ENCODE measurements at places on chromosomes 3 and 15. TPM values are rescaled to one million over a fixed set of nuclear protein-coding genes. Genes with fewer than 3 reads are reported as not detected.

Gene RTP4
- 17.1 TPM for total RNA-seq

Gene MESP2
- total RNA-seq: not detected

Gene SMAD6
- 0.91 TPM for total RNA-seq

Gene EIF2B5
- 54.7 TPM for total RNA-seq

Gene CACNA1D
- not detected for total RNA-seq

- no peak for DNase-seq
Observed at GRCh38 chr3:17023006-17023664, 138.4 kb downstream of the PLCL2 start.

DNA sequence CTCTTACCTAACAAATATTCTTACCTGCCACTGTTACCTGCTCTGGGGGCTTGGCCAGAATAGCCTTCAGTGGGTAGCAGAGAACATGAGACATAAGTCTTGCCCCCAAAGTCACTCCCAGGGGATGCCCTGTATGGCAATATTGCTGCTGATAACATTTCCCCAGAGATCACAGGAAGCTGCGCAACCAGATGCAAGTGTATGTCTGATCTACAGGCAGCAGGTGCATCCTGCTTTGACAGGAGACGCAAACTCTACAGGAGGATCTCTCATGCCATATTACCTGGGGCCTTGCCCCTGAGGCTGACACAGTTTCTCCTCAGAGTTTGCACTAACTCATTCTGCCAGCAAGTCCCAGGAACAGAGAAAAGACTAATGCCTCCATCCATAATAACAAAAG lies 174.4 kb upstream of the LPP start:
- DNase-seq: no peak

DNA sequence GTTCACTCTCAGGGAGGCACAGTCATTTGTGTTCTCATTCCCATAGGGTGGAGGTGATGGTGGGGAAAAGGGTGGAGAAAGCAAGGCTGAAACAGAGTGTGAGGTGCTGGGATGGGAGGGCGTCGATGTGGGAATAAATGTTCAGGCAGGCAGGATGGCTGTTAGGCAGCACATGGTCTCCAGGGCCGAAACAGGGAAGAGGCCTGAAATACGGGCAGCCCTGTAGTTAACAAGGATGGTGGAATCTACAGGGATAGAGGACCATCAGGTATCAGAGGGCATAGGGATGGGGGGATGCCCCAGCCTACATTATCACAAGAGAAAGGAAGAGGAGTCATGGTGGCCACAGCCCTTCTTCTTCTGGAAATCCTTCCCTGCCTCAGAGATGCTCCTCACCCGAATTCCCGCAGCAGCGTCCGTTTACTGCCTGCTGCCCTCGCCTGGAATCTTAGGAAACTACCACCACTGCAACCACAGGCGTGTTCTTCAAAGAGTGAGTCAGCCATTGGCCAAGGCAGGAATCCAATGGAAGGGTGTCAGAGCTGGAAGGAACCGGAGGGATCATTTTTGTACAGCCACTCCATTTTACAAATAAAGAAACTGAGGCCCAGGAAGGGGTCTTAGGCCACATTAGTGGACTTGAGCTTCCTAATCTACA lies 49.7 kb upstream of the POMGNT2 start:
- no peak for DNase-seq

DNA sequence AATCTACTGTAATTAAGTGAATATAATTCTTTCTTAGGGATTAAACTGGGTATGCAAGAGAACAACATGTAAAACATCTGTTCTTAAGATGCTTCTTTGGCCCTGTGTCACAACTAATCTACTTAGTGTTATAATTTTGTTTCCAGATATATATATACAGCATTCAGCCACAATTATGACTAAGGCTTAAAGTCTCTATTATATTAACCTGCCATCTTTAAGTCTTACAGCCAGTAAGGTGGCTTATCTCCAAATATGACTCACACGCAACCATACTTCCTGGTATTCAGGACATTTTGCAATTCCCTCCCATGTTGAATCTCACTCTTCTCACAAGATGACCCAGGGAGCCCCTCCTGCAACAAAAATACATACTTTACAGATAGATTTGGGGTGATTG lies 6.6 kb upstream of the KBTBD8 start:
- no peak for DNase-seq

DNA sequence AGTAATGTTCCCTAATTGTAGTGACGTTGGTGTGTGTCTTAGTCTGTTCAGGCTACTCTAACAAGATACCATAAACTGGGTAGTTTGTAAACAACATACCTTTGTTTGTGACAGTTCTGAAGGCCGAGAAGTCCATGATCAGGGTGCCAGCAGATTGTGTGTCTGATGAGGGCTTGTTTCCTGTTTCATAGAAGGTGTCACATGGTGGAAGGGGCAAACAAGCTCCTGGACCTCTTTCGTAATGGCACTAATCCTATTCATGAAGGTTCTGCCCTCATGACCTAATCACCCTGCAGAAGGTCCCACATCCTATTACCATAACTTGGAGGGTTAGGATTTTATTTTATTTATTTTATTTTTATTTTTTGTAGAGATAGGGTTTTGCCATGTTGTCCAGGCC lies 11.1 kb downstream of the ATXN7 start:
- DNase-seq: no peak

DNA sequence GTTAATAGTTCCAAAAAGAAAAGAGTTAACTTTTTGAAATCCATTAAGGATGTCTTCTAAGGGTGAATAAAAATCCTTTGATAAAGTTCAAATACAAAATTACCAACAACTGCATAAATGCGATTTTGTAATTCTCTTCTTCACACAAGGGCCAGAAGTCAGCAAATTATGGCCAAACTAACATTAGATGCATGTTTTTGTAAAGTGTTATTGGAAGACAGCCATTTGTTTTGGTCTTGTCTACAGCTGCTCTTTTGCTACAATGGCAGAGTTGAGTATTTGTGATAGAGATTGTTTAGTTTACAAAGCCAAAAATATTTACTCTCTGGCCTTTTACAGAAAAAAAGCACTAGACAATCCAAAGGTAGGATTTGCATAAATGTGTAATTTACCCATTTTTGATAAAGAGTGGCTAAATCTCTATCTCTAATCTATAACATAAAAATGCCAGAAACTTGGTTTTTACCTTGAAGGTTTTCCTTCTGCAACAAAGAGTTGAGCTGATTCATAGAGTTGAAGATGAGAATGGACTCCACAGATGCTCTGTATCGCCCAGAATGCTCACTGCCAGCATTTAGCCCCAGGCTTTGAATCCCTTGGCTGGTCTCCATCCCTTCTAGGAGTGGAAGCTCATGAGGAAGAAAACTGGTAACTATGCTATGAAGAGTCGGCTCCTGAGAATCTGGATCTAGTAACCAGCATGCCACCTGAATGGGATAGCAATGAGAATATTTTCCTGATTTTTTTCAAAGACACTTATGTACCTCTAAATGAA lies 64.5 kb downstream of the POLQ start:
- no peak for DNase-seq

GRCh38 chr15:76993114-76993725 lies 1.7 kb upstream of the PSTPIP1 start:
- DNase-seq: no peak

DNA sequence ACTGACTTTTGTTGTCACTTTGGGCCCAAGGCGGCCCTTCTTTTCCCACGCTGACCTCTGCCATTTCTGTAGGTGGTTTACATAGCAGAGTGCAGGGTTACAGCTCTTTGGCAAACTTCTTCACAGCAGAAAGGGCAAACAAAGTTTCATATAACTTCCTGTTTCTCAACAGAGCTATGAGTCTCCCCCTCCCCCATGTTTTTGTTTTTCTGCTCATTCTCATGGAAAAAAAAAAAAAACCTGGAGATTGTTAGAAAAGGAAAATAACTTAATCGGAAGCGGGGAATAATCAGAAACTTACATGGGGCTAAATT lies 342.0 kb upstream of the NR2F2 start:
- no peak for DNase-seq

DNA sequence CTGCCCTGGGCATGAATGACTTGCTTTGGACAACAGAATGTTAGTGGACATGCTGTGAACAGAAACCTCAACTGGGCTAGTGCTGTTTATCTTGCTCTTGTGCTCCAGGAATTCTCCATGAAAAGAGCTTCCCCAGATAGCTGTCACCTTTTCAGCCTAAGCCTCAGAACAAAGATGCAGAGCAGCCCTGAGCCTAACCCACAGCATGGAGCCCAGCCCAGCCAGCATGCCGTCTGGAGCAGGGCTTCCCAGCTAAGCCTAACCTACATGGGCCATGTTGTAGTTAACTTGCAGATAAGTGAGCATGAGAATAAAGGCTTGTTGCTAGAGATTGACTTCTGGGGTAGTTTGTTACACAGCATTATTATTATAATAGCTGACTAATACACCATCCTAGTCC lies 48.9 kb downstream of the SCN5A start:
- DNase-seq: no peak

Measured in activated naive CD8-positive, alpha-beta T cell treated with anti-CD3 and anti-CD28 coated beads, Interleukin-2, amount 10 ng/mL, durations not matched to agents 7 days and 5 days (primary cell).